ENCODE measurements at places on chromosomes 5 and 9.
A peak's percentile ranks its signal among the peaks of the same experiment; 100 is the strongest.

GRCh38 chr9:108241384-108242073 is 614.3 kb downstream of the ACTL7B start:
- no peak for DNase-seq

GRCh38 chr9:37221489-37222106 is 101.2 kb downstream of the ZCCHC7 start:
- no peak for DNase-seq

DNA sequence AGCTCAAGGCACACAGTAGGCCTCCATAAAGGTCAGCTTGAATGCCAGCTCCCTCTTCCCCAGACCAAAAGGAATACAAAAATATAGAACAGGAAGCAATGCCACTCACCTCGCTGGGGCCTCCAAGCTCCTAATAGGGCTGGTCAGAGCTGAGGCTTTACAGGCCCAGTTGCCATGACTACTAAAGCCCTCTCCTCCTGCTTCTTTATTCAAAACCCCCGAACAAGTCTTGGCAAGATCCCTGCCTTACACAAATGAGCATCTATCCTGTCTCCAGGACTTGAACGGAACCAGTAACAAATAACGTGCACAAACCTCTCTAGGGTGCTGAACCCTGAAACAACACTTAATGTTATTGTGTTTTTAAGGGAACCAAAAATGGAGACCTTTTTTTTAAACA is 136.3 kb downstream of the SIL1 start:
- no peak for DNase-seq

GRCh38 chr5:103523319-103523718 is 39.3 kb downstream of the NUDT12 start:
- no peak for DNase-seq

DNA sequence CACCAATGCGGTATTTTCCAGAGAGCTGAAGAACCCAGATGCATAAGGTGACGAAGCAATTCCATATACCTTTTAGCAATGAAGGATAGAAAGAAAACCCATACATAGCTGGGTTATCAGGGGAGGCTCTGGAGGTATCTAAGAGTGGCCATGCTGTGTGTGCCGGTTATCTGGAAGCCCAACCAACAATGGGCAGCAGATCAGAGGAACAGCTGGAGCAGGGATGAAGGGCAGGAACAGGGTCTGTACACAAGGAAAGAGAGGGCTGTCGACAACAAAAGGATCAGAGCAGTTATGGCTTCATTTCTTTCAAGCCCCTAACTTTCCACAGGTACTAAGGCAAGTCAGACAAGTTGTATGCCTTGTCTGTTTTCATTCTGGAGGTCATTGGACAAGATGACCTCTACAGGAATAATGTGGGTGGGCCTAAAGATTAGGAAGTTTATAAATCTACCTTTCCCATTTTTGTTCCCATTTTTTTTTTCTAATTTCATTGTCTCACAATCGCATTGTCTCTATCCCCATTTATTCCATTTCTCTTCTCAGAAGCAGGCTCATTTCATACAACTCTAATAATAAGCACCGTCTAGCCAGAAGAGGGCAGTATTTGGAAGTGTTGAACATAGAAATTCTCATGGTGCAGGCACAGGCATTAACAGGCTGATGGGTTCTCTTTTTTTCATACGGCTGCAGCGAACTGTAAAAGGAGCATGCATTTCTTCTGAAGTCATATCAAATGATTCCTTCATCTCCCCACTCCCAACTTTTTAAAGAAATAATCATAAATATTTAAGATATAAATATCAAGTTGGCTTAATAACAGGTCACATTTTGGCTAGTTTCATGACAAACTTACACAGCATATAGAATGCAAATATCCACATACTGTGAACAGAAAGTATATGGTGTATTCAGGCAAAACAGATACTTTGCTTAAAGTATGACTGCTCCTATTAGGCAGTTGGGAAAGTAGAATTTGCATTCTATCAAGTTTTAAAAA is 63.5 kb downstream of the ZNF474 start:
- peak; percentile 19 for DNase-seq

- no peak for DNase-seq
These were observed 70.4 kb downstream of the ARHGEF37 start for GRCh38 chr5:149651686-149652085.

GRCh38 chr5:1226839-1227581 is 1.8 kb downstream of the SLC6A18 start:
- DNase-seq: no peak

- peak; percentile 46 for DNase-seq
These were observed 1.5 kb upstream of the RFX3 start for GRCh38 chr9:3526997-3527940.

GRCh38 chr5:105677291-105677690 is 1993.4 kb downstream of the EFNA5 start:
- no peak for DNase-seq

- no peak for DNase-seq
These were observed 85.2 kb upstream of the SMIM23 start for GRCh38 chr5:171700318-171700912.

GRCh38 chr5:154077696-154078095 is 38.9 kb downstream of the MFAP3 start:
- no peak for DNase-seq

GRCh38 chr9:135186248-135187164 is 99.0 kb downstream of the OLFM1 start:
- DNase-seq: no peak

DNA sequence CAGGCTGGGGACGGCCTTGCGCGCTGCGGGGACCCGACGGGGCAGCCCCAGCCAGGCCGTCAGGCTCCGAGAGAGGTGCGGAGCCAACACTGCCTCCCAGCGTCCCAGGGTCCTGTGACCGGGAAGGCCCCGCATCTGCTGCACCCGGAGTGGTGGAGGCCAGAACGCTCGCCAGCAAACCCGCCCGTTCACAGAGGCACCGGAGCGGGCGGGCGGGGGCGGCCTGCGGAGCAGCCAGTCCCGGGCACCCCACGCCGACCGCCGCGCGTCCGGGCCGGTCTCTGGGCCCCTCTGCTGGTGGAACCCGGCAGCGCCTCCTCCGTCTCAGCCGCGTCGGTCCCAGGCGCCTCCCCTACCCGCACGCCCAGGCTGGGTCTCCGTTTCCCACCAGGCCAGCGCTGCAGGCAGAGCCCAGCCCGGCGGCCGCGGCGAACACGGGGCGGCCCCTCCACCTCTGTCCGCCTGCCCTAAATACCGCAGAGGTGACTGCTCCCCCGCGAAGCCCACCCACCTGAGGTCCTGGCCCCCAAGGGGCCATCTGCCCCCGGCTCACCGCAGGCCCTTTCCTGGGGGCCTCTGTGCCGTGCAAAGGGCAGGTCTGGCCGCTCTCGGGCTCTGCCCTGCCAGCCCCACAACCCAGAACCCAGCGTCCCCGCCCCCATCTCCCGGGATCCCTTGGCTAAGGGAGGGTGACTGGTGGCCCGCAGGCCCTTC is 15.9 kb downstream of the EXD3 start:
- peak; percentile 57 for DNase-seq

GRCh38 chr5:119418606-119419100 is 33.6 kb upstream of the HSD17B4 start:
- DNase-seq: no peak

GRCh38 chr9:116992865-116993264 is 305.8 kb downstream of the TRIM32 start:
- no peak for DNase-seq

GRCh38 chr9:134626571-134627416 is 14.8 kb upstream of the COL5A1 start:
- no peak for DNase-seq

DNA sequence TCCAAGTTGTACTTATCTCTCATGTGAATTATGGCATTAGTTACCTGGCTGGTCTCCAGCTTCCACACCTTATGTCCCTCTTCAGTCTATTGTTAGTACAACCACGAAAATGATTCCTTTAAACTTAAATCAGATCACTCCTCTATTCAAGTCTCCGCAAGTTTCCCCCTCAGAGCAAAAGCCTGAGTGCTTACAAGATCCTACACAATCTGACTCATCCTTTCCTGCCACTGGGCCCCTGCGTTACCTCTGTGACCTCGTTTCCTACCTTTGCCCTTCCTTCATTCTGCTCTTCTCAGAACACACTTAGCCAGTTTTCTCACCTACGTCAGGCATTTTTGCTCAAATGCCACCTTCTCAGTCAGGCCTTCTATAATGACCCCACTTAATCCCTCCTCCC is 45.1 kb upstream of the GLIS3 start:
- DNase-seq: peak; percentile 5

GRCh38 chr5:76193635-76194034 is 110.5 kb downstream of the SV2C start:
- no peak for DNase-seq

GRCh38 chr9:88041447-88041846 is 67.1 kb upstream of the CDK20 start:
- DNase-seq: no peak

DNA sequence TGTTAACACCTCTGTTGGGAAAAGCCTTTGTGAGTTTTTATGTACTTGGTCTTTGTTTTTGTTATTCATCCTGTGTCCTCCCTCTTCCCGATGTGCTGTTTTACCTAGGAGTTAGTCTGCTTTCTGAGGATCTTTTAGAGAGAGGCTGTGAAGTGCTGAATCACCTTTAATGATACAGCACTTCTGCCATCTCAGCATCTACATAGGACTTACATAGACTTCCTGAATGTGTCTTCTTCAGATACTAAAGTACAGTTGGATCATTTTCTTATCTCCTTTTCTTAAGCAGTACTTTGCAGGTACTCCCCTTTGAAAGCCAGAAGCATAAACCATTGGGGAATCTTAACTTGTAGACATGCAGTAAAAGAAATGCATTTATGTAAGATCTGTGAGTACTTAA is 31.5 kb downstream of the OTULIN start:
- DNase-seq: no peak

DNA sequence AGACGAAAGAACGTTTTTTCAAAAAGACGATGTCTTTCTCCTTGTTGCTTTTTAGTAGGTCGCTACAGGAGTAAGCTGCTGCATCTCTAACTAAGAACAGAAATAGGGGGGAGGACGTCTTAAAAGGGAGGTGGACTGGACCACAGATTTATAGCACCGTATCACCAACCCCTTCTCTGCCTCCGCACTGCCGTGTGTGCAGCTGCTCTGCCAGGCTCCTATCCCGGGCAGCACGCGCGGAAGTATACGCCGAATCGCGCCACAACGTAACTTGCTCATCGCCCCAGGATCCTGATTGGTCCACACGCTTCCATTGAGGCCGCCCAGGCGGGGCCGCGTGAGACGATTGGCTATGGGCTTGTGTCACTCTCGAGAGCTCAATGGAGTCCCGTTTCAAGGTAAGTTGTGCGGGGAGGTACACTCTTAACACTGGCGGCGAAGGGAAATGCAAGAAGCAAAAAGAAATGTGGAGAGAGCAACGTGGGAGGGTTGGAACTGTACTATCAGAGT is at the start of gene ELAVL2:
Gene ELAVL2 (minus strand): TSS at position 121 of the 510 bp plus-strand sequence. CDS start 64,006 bp downstream, outside the sequence.
- DNase-seq: peak; percentile 42

DNA sequence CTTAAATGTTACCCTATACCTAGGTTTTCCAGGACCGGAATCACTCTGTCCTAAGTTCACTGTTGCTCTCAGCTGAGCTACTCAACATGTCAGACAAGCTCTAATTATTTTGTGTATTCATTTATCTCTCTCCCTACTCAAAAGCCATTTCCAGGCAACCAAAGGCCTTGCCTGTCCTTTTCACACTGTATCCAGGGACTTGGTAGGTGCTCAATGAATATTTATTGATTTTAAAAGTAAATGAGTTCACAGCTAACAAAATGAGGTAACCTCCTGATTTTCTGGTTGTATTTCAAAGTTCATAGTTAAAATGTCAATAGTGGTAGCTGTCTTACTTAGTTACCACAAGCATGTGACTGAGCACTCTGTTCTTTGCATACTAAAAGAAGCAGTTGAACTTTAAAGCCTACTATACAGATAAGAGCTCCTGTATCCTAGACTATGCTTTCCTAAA is 522.2 kb downstream of the ACTL7B start:
- DNase-seq: no peak

DNA sequence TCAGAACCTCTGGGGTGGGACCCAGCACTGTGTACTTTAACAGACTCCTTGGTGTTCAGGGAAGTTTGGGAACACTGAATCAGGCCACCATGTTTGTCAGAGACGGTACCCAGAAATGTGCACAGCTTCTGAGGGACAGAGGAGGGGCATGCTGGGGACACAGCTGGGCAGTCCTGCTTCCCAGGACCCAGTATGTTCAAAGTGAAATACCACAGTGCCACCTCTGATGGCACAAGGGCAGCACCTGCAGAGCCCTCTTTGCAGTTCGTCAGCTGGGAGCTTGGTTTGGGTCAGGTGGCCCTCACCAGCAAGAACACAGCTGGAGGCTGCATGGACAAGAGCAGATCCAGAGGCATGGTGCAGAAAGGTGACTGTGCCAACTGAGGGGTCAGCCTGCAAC is 51.2 kb downstream of the NDST1 start:
- no peak for DNase-seq

DNA sequence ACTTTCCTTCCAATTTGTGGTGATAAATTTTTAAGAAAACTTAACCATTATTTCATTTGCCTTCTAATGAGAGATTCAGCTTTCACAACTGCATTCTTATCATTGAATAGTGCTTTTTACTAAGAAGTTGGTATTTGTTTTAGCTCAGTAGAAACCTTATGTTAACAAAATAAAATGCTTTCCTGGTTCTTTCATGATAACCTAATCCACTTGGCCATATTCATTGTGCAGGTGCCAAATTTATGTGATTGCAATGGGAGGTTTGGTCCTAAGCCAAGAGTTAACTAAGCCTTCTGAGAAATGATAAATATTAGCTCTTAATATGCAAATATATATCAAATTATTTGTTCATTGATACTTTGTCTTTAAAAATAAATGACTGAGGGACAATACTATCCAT is 141.1 kb upstream of the TLE4 start:
- DNase-seq: no peak

DNA sequence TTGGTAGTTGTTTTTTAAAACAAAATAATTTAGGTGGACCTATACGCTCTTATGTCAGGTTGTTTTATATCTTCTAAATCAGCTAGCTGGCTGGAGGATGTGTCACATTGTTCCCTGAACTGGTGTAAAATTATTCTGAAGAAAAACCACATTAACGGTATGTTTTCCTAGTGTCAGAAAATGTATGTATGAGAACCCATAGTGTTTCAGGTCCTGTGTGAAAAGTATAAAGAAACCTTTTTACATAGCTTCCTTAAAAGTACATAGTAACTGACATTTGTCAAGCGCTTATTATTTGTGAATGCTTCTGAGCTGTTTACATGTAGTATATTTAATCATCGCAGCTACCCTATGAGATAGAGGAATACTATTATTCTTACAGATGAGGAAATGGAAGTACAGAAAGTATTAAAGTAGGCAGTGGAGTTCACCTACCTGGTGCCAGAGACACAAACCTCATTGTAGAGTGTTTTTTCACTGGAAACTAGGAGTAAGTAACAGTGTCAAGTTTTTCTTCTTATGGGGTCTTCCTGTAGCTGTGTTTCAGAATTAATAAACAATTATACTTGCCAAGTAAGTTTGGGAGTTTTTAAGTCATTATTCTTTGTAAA is 10.4 kb upstream of the FAM120AOS start:
- peak; percentile 46 for DNase-seq

DNA sequence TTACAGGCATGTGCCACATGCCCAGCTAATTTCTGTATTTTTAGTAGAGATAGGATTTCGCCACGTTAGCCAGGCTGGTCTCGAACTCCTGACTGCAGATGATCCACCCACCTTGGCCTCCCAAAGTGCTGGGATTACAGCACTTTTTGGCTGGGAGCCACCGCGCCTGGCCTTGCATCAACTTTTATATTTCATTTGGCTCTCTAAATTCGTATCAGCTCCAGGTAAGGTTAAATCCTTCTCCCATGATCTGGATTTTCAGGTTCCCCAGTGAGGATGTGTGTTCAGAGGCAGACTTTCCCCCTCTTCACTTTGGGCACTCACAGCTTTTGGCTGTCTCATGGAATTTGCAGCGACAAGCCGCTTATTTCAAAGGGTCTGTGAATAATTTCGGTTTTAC is 16.8 kb upstream of the RNF38 start:
- DNase-seq: no peak

GRCh38 chr5:149210225-149210624 is 61.4 kb upstream of the AFAP1L1 start:
- DNase-seq: no peak

Measured in CD4-positive, alpha-beta T cell treated with Interleukin-4 for 1 hour (primary cell).